H4 (cell line): ENCODE measurements at places on chromosomes 12 and 14.

DNA sequence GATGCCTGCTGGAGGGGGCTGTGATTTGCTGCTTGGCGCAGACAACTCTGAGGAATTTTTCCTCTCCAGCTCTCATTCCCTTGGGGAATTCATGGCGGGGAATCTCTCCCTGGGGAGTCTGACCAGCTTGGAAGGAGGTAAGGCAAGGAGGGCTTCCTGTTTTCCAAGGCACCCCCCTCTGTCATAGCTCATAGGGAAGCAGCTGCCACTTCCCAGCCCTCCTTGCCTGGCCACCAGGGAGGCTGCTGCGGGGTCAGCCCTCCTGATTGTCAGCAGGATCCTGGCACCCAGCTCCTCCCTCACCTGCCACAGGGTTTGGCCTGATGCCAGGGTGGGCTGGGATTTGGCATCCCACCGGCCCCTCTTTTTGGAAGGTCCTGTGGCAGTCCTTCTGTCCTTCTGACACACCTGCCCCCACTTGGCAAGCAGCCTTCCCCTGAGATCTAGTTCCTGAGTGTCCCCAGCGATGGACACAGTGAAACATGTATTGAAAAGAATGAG, 74.9 kb downstream of the TSPAN9 start:
- no peak for DNase-seq

- DNase-seq = no peak
Observed at GRCh38 chr12:132619386-132620112, 973 bp downstream of the P2RX2 start.

GRCh38 chr12:124832856-124833255, 30.8 kb downstream of the SCARB1 start:
- DNase-seq = no peak

DNA sequence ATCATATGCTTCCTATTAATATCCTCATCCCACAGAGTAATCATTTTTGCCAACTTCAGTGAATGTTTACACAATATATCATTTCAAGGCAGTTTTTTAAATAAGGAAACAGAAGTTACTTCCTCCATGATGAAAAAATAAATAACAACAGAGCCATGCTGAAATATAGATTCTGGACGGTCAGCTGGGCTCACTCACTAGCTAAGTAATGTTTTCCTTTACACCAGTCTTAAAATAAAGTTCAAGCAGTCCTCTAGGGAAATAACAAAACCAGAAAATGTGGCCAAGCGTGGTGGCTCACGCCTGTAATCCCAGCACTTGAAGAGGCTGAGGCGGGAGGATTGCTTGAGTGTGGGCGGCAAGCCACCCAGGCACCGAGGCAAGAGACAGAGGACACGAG, 28.7 kb downstream of the AICDA start:
- no peak for DNase-seq

GRCh38 chr12:55935738-55936151, 4.8 kb downstream of the DGKA start:
- no peak for DNase-seq

DNA sequence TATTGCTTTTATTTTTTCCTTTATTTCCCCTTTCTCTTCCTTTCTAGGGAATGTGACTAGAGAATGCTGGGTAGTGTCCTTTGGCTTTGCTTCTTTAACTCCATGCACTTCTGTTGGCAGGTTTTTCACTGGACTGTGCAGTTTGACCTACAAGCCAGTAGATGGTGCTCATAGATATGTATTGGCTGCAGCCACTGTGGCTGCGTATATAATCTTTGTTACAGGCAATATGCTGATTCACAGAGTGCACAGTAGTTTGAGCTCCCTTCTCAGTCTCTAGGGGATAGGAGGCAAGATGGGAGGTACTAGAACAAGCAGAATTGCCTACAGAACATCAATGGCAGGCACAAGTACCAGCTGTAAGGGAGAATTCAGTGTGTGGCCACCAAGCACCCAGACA, 503.5 kb downstream of the LRFN5 start:
- peak; percentile 62 for DNase-seq

DNA sequence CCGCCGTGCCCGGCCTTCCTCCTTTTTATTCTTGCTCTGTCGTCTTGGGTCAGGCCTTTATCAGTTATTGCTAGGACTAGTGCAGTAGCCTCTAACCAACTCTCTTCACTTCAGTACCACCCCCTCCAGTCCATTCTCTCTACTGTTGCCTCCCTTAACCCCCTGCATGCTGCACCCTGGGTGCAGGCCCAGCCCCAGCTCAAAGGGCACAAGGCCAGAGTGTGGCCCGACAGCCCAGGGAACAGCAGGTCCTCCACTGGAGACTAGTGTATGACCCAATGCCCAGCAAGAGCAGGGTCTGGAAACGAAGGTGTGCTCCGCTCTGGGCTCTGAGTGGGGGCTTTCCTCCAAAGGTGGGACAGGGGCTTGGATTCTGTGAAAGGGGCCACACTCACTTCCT, 30.0 kb upstream of the RFLNA start:
- DNase-seq = no peak

GRCh38 chr12:79920421-79921238, 14.3 kb downstream of the PPP1R12A start:
- DNase-seq = no peak

GRCh38 chr12:116099652-116100432, 177.7 kb downstream of the MED13L start:
- DNase-seq = no peak

DNA sequence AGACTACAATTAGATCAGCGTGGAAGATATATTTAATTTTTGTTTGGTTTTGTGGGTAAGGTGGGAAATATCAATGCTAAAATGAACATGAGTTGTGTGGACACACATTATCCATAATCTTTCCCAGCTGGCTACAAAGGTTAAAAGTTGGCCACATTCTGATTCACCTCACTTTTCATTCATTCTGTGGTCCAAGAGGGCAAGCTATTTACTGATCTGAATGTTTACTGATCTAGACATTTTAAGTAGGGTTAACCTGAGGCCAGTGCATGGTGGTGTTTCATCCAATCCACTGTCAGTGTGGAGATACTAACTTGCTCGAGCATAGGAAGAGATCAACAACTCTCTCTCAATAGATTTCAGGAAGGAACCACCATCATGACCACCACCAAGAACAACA, 71.6 kb downstream of the DCAF5 start:
- no peak for DNase-seq
